ENCODE measurements at places on chromosomes 16 and 17.

DNA sequence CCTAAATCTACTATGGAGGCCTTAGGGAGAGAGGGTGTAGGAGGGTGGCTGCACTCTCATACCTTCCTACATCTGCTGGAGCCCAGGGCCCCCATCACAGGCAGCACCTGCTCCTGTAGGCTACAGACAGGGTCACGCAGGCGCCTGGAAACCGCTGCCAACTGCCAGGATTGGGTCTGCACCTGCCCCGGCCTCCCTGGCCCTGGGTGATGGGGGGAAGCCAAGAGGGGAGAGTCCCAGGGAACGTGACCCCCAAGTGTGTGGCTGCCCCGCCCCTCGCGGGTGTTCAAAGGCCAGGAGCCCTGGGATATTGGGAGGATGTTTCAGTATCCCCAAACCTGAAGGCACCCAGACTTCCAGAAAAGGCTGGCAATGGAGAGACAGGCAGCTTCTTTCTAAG lies 5.6 kb upstream of the TEX19 start:
- DNase-seq, result no peak

GRCh38 chr17:5783269-5783668 lies 199.0 kb upstream of the NLRP1 start:
- DNase-seq, result no peak

- DNase-seq, result no peak
These were observed 1.3 kb downstream of the PRPSAP2 start for GRCh38 chr17:18859256-18859655.

GRCh38 chr17:45143767-45144198 lies 4.5 kb upstream of the HEXIM1 start:
- DNase-seq, result no peak

DNA sequence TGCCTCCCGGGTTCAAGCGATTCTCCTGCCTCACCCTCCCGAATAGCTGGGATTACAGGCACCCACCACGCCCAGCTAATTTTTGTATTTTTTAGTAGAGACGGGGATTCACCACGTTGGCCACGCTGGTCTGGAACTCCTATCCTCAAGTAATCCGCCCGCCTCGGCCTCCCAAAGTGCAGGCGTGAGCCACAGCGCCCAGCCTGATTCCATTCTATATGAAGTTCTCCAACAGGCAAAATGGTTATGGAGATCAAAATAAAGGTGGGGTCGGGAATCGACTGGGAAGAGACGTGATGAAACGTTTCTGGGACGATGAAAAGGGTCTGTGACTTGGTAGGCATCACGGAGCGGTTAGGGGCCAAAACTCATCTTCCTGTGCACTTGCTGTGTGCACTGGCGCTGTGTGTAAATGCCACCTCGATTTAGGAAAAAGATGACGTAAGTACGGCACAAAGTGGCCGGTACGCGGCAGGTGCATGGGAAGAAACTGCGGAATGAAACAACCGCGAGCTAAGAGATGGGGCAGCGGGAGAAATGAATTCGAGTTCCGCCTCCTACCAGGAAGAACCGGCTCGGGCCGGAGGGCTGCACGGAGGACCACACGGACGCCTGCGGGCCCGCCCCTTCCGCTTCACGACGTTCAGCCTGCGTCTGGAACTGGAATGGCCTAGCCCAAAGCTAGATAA lies 1.6 kb downstream of the TP53 start:
- peak; percentile 62 for DNase-seq
